ENCODE measurements at places on chromosomes 7 and 10.

- no peak for DNase-seq
Measured at GRCh38 chr10:10848488-10849111, 169.1 kb upstream of the CELF2 start.

DNA sequence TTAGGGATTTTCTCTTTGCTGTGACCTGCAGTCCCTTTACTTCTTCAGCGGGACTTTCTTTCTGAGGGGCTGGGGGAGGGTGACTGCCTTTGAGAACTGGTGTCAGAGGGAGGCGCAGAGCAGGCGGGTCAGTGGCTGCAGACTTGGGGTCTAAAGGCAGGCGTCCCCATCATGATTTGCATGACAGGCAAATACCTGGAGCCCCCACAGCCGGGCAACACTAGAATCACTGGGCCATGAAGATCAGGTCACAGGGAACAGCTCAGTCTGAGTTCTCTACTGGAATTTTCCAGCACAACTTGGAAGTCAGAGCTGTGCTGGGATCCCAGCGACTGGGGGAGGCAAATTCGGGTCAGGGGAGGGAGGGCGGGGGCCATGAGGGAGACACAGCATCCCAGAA lies 29.2 kb upstream of the PITRM1 start:
- no peak for DNase-seq

DNA sequence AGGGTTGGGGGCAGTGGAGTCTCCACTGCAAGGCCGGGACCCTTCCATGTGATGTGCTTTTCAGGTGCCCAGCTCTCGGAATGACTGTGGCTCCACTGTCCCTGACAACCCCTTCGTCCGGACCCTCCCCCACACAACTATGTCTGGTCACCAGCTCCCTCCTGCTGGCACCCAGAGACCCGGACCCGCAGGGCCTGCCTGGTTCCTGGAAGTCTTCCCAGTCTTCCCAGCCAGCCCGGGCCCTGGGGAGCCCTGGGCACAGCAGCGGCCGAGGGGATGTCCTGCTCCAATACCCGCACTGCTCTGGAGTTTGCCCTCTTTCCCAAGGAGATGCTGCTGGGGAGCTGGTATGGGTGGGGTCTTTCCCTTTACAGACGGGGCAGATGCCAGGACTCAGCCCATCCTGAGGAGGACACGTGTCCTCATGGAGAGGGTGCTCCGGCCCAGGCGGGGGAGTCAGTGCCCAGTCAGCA lies 5.5 kb downstream of the ATP6V0E2 start:
- no peak for DNase-seq

GRCh38 chr7:94133460-94133859 lies 129.3 kb upstream of the BET1 start:
- no peak for DNase-seq

GRCh38 chr10:64385355-64385754 lies 864.2 kb downstream of the REEP3 start:
- no peak for DNase-seq
